ENCODE measurements at places on chromosomes 7 and 10.

GRCh38 chr7:127189074-127189473 is 63.7 kb downstream of the GRM8 start:
- no peak for DNase-seq

DNA sequence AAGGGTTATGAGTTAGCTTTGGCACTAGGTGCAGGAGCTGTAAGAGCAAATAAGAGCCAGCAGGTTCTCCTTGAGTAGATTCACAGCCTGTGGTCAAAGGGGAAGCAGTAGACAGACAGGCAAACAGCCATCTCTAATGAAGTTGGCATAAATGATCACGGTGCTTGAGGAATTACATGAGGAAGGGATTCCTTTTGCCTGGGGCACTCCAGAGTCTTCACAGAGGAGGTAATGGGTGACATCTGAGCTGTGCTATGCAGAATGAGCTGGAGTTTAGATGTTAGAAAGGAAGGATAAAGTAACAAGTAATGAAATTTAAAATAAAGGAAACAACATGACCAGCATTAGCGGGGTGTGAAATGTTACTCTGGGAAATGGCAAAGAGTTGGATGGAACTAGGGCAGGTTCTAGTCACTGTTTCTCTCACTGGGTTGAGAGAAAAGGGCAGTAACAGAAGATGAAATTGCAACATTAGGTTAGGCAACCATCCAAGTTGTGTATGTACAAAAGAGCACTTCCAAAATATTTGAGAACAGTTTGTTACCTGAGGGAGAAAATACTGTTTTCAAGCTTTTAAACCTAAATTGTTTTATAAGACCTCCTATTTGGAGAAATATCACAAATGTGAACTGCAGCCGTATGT is 613.8 kb downstream of the PHTF2 start:
- no peak for DNase-seq

DNA sequence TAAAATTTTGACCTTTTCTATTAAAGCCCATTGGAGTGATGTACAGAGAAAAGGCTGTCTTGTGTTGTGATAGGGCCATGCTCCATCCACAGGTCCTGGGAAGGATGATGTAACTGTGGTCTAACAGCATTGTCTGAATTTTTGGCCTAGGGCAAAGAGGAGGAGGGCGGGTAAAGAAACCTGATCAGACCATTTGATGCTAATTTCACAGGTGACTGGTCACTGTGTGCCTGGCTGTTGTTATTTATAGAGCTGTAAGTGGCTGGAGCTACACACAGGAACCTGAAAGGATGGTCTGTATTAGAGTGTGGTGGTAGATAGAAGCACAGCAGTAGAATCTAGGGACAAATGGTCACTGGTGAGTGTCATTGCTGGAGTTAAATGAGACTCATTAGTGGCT is 182.1 kb downstream of the AUTS2 start:
- no peak for DNase-seq

DNA sequence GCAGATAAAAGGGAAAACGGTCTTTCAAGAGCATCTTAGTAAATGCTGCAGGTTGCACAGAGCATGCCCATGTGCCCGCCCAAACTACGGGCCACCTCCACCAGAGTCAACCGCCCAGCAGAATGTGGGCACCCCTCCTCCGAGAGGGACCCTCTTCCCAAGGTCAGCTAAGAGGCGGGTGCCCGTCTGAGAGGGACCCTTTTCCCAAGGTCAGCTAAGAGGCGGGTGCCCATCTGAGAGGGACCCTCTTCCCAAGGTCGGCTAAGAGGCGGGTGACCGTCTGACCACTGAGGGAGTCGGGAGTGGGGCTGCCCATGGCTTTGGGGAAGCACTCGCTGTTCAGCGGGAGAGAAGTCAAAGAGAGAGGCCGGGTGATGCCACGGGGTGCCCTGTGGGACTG is 113.1 kb downstream of the PTPRN2 start:
- DNase-seq, result no peak

DNA sequence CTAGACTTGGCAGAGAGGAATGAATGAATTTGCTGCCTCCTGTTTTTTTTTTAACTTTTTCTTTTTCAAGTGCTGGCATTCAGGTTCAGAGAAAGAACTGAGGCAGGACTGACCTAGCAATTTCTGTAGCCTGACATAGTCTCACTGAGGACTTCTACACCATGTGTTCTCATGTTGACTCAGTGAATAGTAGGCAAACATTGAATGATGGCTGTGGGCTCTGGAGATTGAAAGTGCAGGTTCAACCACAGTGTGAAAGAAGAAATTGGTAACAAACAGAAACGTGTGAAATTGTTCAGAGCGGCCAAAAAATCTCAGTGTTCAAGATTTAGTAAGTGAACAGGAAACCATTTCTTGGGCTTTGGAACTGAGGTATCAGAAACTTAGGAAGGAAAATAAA is 322.4 kb upstream of the GHITM start:
- DNase-seq, result no peak

- no peak for DNase-seq
Observed at GRCh38 chr7:128123291-128124037, 92.2 kb upstream of the LRRC4 start.

- no peak for DNase-seq
Observed at GRCh38 chr10:52443419-52444388, 129.6 kb downstream of the DKK1 start.

DNA sequence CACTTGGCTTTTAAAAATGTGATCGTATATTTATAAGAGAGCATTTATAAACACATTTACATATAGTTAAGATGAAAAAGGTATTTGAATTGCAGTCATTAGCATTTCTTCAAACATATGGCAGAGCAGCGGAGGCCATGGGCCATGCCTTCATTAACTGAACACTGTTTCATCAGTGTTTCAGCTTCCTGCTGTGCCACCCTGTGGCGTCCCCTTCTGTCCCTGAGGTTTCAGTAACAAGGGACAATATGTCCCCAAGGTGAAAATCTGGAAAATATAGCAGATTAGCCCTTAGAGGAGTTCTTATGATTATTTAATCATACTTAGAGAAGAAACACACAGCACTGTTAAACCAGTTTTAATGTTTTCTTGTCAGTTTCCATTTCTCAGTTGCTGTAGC is 577.8 kb downstream of the ETV1 start:
- no peak for DNase-seq

- no peak for DNase-seq
Observed at GRCh38 chr7:133052401-133052756, 29.5 kb downstream of the CHCHD3 start.

DNA sequence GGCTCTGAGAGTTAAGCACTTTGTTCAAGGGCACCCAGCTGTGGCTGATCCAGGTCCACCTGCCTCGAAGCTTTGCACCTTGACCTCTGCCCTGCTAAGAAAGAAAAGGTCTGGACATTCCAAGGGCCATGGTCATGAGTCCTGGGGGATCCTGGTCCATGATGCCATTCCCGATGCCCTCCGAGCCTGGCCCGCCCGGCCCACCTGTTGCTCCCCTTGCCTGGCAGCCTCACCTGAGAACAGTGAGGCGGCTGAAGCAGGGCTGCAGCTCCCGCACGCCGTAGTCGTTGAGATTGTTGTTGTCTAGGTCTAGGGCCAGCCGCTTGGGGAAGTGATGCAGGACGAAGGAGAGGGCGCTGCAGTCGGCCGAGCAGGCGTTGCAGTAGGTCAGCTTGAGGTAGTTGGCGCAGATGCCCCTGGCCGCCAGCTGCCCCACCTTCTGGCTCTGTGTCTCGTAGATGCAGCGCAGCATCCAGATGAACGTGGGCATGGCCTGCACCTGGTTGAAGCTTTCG is 27.5 kb downstream of the NOD1 start:
- no peak for DNase-seq

- DNase-seq, result no peak
Observed at GRCh38 chr10:130717083-130717482, 580.9 kb downstream of the GLRX3 start.

- DNase-seq, result no peak
Observed at GRCh38 chr10:104246976-104247375, 7.7 kb upstream of the GSTO1 start.
